ENCODE measurements at places on chromosomes 2 and 18.

DNA sequence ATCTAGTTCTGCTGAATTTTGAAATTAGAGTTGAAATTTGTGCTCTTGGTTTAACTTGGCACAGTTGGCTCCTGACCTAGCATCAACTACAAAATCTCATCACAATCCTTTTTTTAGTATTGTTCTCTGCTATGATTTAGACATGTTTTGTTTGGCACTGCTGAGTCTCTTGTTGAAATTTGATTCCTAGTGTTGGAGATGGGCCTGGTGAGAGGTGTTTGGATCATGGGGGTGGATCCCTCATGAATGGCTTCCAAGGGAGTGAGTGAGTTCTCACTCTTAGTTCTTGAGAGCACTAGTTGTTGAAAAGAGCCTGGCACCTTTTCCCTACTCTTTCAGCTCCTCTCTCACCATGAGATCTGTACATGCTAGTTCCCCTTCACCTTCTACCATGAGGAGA is 605.6 kb upstream of the SLC39A10 start:
- DNase-seq, result no peak

- no peak for DNase-seq
These were observed 139.5 kb upstream of the GAREM1 start for GRCh38 chr18:32610176-32610575.

DNA sequence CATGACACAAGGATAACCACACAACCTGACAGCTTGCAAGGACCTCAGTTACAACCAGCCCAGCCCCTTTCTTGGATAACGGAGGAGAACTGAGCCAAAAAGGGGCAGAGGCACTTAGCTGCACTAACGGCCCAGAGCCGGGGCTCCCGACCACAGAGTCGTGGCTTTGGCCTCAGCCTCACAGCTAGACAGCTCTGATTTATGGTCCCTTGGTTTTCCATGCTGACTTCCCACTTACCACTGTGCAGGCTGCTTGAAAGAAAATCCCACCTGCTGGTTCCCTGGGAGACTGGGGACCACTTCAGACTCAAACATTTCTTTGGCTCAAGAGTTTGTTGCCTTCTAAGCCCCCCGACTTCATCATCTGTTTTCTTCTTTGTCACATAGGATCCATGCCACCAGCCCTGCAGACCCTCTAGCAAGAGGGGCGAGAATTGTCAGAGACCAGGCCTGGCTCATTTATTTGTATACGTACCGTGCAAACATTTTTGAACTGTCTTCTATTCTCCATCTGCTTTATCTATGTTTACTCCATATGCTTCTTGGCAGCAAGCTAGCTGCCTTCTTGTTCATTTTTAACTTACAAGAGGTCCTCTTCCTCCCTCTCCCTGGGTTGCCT is 352.6 kb upstream of the MYT1L start:
- no peak for DNase-seq

- DNase-seq, result no peak
These were observed 8.7 kb downstream of the IMPA2 start for GRCh38 chr18:11989966-11990380.

DNA sequence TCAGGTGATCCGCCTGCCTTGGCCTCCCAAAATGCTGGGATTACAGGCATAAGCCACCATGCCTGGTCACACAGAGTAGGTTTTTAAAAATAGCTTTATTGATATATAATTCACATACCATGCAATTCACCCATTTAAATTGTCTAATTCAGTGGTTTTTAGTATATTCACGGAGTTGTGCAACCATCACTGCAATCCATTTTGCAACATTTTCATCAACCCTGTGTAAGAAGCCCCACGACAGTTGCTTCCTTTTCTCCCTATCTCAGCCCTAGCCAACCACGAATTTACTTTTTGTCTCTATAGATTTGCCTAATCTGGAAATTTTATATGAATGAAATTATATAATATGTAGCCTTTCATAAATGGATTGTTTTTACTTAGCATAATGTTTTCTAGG is 266.4 kb downstream of the NAPG start:
- no peak for DNase-seq

DNA sequence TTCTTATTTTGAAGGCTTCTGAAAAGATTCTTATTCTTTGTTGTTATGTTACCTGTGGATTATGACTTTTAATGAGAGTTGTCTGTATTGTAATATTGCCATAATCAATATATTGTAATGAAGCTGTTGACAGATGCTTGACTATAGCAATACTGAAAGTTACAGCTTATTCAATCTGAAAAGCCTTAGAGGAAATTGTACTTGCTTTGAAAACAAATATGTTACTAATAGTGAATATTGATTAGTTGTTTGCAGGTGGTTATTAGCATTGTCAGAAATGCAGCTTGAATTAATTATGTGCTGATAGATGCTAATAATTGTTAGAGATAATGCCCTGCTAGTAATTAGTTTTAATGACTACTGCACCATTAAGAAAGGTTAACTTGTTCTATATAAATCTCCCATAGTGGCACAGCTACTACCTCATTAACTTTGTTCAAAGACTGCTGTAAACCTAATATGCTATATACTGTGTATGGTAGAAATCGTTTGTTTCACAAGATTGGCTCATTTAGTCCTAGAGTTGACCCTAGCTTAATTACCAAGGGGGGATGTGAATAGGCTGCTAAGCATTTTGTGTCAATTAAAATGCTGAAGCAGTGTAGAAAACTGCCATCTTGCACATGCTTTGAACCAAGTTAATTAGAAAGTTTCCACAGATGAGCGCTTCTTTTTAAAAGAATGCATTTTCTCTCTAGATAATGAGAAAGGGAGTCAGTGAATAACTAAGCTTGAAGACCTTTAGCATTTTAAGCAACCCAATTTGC is 30.5 kb downstream of the SLC39A10 start:
- DNase-seq, result no peak

GRCh38 chr2:198916548-198917080 is 541.1 kb downstream of the SATB2 start:
- DNase-seq, result no peak

- DNase-seq, result no peak
These were observed 818 bp upstream of the IKZF2 start for GRCh38 chr2:213152065-213152794.

GRCh38 chr2:23435250-23436035 is 50.5 kb downstream of the KLHL29 start:
- DNase-seq, result no peak

GRCh38 chr2:156472686-156473085 is 36.5 kb downstream of the GPD2 start:
- DNase-seq, result peak; percentile 38

GRCh38 chr2:37323781-37324535 is 675 bp downstream of the PRKD3 start:
- DNase-seq, result peak; percentile 58

GRCh38 chr2:101854877-101855276 is 136.9 kb upstream of the IL1R2 start:
- DNase-seq, result no peak

DNA sequence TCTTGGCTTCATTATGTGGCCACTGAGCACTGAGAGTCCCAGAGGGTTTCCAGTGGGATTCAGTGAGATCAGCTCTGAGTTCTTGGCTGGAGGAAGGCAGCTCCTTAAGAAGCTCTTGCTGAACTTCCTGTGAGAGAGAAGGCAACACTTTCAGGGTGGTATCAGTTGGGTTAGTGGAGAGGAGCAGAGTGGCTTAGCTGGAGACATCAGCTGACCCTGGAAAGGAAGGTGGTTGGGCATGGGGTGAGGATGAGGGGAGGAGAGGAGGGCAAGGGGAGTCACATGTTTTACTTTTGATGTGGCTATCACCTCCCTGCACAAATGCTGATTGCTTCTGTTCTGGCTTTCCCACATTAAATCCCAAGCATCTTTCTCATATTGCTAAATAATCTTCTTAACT is 95.1 kb downstream of the ACOXL start:
- no peak for DNase-seq

DNA sequence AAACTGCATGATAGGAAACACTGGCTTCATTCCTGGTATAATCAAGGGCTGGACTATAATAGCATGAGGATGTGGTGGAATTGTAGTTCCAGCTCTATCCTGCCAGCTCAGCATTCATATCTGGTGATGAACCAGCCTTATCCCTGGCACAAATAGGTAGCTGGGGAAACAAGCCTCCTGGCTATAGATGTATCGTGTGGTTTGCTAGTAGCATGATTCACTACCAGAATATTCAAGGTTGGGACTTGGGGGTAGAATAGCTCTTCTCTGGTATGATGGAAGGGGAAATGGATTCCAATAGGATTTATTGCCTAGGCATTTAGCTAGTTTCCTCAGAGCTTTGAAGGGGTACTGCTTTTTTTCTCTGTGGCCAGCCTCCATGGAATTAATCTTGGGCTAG is 532.8 kb downstream of the FBXO15 start:
- no peak for DNase-seq

GRCh38 chr2:73279852-73280251 is 4.4 kb downstream of the FBXO41 start:
- DNase-seq, result no peak

DNA sequence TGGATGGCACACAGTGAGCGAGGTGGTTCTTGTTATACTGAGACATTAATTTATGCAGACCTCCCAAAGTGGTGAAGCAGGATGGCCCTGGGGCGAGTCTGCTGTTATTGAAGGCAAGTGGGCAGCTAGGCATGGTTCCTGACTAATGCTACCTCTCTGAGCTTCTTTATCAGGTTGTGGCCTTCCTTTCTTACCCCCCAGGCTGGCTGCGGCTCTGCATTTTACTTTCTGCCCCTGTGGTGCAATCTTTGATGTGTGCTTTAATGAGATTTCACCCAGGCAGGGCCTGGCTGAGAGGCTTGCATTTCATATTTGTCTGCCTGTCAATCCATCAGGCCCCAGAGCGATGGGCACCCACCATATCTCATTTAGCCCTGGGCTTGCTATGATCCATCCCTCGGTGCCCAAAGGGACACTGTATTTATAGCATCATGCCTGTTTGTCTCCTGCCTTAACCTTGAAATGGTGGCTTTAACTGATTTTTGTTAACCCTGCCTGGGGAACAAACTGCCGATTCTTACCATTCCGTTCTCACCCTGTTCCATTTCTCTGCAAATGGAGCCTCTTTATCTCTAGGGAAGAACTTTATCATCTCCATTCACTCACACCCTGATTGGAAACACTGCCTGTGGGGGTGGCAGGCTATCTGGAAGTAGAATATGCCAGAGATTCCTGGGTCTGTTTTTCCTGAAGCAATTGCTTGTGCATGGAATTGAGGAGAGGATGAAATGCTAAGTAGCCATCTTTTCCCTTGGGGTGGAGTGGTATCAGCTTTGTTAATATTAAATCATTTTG is 316.2 kb upstream of the THSD7B start:
- no peak for DNase-seq

DNA sequence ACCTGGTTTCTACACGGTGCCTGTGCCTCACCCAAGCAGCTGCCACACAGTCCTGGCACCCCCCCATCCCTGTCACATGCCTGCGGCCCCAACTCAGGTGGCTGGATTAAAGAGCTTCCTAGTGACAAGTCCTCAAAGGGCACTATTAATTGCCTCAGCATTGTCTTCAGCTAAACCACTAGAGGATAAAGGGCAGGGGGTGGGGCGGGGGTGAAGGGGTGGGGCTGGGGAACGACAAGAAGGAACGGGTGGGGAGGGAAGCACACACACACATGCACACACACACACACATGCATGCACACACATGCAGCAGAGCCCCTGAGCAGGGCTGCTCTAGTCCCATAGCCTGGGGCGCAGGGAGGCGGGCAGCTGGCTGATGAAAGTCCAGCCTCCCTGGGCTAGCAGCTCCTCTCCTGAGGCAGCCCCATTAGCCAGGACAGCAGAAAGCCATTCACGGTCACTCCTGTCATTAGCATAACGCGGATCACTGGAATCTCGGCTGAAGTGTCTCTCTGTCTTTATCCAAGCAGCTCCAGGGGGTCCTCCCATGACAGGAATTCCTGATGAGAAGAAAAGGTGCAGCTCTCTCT is 7.4 kb upstream of the TEX261 start:
- no peak for DNase-seq

- no peak for DNase-seq
These were observed 62.5 kb downstream of the STK39 start for GRCh38 chr2:168184681-168185513.

GRCh38 chr2:100021791-100022340 is 120.5 kb downstream of the AFF3 start:
- no peak for DNase-seq

DNA sequence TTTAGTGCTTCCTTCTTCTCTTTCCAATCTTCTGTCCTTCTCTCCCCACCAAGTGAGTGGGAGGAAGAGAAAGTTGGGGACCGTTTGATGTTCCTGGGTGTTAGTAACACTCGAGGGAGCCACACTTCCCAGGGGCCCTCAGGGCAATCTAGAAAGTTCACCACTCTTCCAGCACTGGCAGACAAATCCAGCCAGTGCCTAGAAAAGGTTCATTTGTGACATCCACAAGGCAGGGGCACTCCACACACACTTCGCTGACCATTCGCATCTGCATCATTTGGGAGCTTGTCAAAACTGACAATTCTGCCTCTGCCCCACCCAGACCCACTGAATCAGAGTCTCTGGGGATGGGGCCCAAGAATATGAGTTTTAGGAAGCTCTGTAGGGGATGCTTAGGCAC is 86.8 kb upstream of the ST3GAL5 start:
- no peak for DNase-seq

GRCh38 chr2:112918256-112918655 is 7.3 kb downstream of the IL37 start:
- no peak for DNase-seq

DNA sequence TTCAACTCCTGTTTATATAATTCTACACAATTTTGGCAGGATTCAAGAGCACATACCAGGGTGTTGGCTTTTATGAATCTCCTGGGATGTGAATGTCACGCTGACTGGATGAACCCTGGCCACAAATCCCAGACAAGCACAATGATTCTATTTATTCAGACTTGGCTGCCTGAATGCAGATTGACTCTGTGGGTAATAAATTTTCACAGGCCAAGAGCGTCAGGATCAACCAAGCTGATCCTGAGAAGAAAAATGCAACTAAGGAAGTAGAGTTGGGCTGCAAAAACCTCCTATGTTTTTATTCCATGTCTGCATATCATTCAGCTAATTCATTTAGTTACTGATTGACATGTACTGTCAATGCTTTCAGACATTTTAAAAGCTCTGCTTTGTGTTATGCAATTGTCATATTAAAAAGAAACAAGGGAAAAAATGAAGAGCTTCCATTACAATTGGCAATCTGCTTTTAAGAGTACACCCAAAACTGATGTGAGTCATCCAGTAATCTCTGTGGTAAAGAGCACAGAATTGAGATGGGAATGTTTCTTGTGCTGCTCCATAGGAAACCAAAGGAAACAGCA is 173.0 kb upstream of the REV1 start:
- no peak for DNase-seq

DNA sequence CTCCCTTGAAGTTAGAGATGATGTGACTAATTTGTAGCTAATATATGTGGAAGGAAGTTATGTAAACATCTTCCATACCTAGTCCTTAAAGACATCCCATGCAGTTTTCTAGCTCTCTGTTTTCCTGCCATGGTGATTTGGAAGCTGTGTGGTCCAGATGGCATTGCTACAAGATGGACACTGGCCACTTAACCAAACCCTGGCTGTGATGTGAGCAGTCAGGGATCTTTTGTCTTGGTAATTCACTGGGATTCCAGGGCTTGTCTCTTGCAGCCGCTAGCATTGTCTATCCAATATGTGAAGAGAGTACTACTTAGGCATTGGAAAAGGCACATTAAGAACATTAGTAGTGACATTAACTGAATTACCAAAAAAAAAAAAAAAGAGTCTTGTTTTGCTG is 139.9 kb upstream of the DOCK10 start:
- DNase-seq, result no peak

All from CD4-positive, alpha-beta T cell treated with Interleukin-10 for 1 hour (primary cell).